T1000 (cell line): ENCODE measurements at places on chromosomes 16 and 17.

- DNase-seq = no peak
Observed at GRCh38 chr16:1285669-1286512, 23.5 kb upstream of the UBE2I start.

DNA sequence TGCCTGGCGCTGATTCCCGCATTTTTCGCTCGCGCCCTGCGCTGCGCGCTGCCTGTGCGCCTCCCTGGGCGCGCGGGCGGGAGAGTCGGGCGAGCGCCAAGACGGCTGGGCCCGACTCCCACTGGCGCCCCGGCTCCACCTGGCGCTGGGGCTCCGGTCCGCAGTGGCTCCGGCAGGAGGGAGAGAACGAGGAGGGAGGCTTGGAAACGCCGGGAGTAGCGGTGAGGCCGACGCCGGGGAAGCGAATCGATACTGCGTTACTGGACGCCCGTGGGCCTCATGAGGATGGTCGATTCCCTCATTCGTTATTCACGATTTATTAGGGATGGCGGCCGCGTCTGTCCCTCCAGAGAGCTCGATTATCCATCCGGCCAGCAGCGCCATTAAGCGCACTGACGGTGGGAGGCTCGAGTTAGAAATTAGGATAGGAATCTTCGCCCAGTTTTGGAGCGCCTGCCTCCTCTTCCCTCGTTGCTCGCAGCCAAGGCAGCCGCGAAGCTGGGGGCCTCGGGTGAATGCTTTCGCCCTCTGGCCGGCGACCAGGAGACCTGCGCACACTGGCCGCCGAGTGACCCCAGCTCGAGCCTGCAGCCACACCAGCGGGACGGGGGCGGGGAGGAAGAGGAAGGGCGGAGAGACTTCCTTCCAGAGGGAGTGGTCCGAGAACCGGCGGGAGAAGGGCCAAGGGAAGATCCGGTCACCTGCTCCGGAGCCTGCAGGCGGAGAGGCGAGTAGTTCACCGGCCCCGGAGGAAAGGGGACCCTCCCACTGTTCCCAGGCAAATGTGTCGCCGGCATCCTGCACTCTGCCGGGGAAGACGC lies 1.3 kb upstream of the PCGF2 start:
- peak; percentile 53 for DNase-seq

DNA sequence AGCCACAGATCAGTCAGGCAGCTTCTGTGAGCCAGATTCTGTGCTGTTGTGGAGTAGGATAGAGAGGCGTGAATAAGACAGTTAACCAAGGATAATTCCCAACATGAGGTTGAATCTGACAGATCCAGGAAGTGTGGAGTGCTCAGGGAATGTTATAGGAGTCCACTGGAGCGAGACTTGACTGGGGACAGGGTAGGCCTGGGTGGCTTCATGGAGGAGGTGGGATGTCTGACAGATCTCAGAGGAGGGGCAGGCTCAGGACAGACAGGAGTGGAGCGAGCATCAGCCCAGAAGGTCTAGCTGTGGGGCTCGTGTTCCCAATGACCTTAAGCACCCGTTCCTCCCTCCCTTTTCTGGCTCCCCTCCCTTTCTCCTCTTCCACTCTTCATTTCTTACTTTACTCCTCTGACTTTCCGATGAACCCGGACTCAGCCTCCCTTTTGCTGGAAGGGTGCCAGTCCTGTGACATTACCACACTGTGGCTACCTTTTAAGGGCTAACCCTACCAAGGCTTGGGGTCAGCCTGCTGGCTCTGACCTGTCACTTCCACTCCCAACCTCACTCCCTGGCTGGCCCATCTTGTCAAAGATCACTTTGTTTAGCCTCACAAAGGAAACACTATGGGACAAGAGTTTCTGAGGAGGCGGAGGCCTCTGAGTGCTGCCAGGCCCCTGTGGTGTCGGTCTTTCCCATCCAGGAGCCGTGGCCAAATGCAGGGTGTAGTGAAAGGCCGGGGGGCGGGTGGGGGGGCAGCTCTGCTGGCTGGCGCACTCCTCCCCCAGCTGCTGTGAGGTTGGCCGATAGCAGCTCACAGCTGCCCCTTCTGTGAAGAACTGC lies 28.5 kb upstream of the EFCAB13 start:
- no peak for DNase-seq

- DNase-seq = no peak
Observed at GRCh38 chr16:1575578-1575977, 36.3 kb downstream of the IFT140 start.

DNA sequence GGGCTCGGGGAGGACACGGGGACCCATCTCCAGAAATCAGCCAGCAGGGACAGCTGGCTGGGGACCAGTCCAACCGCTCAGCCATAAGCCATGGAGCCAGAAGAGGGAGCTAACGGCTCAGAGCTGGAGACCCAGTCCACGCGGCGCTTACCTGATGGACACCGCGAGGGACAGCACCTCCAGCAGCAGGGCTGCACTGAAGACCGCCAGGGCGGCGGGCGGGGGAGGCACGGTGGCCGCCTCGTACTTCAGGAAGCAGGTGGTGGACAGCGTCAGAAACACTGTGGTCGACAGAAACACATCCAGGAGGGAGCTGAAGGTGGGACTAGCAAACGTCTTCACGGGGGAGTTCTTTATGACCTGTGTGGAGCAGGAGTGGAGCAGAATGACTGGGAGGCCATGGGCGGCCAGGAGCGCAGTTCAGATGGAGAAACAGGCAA lies 102.6 kb upstream of the CREBBP start:
- no peak for DNase-seq

- no peak for DNase-seq
Observed at GRCh38 chr17:47703191-47703591, 9.2 kb downstream of the TBKBP1 start.

- no peak for DNase-seq
Observed at GRCh38 chr17:66337866-66338485, 35.6 kb downstream of the PRKCA start.

- DNase-seq = no peak
Observed at GRCh38 chr16:77912617-77913016, 109.7 kb upstream of the CLEC3A start.

GRCh38 chr17:43640491-43641252 lies 21.1 kb downstream of the MEOX1 start:
- DNase-seq = no peak

DNA sequence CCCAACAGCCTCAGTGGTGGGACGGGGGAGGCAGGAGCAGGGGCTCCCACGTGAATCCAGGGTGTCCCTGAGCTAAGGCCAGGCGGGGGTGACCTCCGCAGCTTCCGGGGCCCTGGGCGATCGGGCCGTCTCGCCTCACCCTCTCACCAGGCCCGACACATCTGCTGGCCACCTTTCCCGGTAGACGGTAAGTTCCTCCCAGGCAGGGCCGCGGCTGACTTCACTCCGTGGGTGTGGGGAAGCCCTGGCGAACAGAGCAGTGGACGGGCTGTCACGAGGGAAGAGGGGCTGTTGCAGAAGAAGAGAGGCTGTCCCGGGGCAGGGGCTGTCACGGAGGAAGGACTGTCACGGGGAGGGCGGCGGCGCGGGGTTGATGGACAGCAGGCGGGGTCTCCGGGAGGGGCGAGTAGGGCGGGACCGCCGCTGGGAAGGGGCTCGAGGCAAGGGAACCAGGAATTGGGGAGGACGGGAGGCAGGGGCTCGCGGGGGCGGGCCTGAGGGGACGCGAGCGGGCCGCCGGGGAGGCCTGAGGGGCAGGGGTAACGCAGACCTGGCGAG lies 498 bp downstream of the PKMYT1 start:
- no peak for DNase-seq

GRCh38 chr17:82241183-82241925 lies 12.5 kb downstream of the SLC16A3 start:
- DNase-seq = peak; percentile 81

DNA sequence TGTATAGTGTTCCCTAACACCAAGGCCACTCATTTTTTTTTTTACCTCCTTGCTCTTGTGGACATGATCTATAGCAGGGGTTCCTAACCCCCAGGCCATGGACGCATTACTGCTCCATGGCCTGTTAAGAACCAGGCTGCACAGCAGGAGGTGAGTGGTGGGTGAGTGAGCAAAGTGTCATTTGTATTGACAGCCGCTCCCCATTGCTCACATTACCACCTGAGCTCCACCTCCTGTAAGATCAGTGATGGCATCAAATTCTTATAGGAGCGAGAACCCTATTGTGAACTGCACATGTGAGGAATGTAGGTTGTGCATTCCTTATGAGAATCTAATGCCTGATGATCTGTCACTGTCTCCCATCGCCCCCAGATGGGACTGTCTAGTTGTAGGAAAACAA lies 342.0 kb downstream of the SOX9 start:
- DNase-seq = no peak

- no peak for DNase-seq
Observed at GRCh38 chr16:62177351-62178203, 141.3 kb upstream of the CDH8 start.

DNA sequence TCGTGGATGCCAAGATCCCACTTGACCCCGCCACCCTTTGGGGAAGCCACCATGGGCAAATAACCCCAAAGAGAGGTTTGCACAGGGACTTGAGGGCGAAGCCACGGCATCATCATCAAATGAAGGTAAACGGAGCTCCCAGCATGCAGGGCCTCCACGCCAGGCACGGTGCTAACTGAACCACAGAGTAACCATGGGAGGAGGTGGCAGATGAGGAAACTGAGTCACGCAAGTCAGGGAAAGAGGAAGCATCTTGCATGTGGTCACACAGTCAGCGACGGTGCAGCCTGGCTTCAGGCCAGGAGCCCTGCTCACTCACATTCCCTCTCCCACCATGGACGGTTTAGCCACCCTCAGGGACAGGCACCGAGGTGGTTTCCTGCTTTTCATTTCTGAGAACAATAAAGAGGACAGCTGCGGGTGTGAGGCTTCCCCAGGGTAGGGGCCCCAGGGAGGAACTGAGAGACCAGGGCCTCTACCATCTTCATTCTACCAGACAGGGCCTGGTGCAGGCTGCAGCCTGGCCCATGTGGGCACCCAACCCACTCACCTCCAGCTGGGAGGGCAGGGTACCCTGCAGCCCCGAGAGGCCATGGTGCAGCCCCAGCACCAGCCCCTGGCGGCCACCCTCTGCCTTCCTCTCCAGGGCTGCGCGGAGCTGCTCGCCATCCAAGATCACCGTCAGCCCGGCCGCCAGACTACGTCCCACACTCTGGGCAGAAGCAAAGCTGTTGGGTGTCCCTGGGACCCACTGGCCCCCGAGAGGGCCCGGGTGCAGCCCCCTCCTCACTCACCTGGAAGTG lies 78.3 kb downstream of the RMI2 start:
- no peak for DNase-seq

DNA sequence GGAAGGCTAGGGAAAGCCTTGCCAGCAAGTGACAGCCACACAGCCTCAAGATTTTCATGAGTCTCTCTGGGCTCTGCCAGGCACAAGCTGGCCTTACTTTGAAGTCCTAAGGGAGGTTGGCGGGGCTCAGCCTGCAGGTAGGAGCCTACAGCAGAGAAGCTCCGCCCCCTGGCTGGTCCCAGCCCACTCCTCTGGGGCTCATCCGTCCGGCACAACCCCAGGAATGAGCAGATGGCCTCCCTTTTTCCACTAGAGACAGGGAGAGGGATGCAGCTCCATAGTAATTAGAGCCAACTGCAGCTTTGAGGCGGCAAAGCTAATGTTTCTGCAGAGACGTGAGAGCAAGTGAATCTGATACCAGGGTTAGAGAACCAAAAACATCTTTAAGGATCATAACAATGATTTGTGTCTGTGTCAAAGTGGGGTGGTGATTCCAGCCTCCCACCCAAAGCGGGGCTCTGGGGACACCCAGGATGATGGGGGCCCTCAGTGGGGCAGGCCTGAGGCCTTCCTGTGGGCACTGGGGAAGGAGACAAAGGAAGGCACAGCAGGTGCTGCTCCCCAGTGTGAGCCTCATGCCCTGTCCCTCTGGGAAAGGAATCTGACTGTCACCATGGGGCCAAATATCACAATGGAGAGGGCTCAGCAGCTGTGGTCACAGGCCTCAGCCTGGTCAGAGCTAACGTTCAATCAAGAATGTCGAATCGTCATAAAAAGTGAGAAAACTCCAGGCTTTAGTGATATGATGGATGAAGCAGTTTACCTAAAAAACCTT lies 61.5 kb downstream of the RBFOX3 start:
- DNase-seq = no peak

DNA sequence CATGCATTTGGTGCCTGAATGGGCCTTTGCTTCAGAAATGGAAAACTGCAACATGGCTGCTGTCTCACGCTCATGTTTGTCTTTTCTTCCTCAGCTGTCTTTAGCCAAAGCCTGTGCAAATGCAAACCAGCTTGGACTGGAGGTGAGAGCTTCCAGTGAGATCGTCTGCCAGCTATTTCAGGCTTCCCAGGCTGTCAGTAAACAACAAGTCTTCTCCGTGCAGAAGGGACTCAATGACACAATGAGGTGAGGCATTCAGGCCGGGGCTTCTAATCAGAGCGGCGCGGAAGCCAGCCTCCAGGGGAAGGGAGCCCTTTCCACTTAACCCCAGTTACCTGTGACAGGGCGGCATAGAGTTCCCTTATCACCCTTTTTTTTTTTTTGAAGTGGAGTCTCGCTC lies 14.3 kb downstream of the CCNF start:
- DNase-seq = no peak

DNA sequence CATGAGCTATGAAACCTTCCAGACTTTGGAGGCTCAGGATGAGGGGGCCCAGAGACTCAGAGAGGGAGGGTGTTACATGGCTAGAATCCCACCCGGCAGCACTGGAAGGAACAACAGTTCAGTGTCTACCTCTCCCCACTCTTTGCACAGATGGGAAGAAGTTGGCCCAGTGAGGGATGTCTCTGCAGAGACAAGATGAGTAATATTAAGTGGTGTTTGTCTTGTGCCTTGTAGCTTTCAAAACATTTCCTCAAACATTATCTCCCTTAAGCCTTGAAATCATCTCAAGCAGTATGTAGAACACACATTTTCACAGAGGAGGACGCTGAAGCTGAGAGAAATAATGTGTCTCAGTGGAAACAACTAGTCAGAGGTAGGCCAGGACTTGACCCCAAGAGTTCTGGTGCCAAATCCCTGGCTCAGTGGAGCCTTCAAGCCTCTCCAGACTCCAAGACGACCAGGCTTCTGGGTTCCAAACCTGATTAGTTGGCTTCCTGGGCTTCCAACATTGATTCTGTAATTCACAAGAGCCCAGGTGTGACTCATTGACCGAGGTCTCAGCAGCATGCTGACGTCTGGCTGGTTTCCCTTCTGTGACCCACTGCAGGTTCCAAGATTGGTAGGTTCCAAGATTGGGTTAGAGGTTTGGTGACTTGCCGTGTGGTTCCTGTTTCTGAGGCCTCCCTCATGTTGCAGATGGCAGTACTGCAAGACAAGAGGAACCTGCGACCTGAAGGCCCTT lies 7.4 kb downstream of the RNF112 start:
- no peak for DNase-seq

DNA sequence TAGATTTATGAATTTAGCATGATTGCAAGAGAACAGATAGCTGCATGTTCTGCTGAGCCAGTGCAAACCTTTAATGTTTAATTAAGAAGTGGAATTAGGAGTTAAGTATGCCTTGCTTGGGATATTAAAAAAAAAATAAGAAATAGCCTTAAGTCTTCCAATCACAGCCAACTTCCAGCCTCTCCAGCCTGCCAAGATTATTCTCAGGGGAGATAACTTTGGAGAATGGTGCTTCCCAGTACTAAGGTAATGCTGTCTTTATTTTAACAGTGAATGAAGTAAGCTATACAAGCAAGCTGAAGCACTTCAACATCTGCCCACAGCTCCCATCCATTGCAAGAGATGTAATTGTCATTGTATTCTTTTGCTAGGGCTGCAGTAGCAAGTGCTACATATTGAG lies 389.5 kb upstream of the ASIC2 start:
- DNase-seq = no peak
